ENCODE measurements at places on chromosomes 13 and 19.
A peak's percentile ranks its signal among the peaks of the same experiment; 100 is the strongest.

- DNase-seq: peak; percentile 98
These were observed 198.5 kb downstream of the KATNAL1 start for GRCh38 chr13:30108913-30109237.

DNA sequence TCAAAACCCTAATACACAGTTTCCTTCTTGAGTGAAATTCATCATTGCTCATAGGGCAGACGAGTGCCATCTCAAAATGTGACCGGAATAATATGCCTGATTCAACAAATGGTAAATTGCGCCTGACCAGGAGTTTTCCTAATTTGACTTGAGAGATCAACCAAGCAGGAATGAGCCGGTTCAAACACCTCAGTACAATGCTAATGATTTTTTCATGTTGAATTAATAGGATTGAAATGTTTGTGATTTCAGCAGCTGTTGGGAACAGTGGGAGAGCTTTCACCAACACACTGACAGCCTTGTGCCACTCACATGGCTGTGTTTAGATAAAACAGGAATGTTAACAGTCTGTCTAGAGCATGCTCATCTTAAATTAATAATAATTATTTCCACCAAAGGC, 484.8 kb downstream of the PCDH9 start:
- DNase-seq: no peak

DNA sequence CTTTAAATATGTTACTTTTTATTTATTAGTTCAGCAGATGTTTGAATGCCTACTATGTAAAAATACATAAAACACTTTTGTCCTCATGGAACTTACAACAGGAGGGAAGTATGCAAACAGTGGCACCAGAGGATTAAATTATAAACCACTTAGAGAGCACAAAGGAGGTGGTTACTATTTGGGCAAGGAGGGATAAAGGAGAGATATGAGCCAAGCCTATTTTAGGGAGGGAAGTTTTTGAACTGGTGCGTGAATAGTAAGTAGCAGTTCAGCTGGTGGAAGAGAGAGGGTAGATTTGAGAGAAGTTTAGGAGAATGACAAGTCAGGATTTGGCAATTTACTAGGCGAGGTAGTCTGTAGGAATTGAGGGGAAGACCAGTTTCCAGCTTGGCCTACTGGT, 8.6 kb downstream of the AKAP11 start:
- DNase-seq: no peak

- no peak for DNase-seq
These were observed 154.3 kb upstream of the VSTM2B start for GRCh38 chr19:29371251-29372090.

DNA sequence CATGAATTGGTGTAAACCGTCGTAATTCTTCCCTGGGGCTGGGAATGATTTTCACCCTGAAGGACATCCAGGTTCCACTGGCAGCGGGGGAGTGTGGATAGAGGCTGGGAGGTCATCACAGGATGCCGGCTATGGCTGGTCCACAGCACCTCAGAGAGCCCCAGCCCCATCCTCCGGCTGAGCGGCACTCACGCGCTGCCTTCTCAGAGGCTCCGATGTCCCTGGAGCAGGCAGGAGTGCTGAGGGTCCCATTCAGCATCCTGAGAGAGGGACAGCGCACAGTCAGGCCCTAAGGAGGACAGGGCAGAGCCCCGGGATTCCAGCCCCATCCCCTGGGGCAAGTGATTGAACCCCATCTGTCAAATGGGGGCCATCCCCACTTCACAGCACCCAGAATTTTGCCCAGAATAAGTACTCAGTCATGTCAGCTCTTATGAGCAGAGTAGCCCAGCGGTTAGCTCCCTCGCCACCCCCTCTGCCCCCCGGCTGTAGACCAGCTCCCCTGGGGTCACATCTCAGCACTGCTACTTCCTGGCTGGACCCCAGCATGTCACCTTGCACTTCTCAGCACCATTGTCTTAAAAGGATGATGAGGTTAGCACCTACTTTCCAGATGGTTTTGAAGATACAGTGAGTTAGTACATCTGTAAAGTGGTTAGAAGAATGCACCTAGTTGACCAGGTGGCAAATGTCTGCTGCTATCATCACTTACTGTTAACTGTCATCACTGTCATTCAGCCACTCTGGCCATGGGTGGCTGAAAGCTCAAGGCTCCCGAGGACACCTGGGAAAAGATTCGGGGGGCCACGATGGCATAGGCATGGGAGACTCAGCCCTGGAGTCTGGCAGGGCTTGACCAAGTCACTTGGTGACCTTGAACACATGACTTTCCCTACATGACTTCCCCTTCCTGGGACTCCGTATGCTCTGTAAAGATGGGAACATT, 11.9 kb downstream of the GRAMD1A start:
- DNase-seq: no peak

DNA sequence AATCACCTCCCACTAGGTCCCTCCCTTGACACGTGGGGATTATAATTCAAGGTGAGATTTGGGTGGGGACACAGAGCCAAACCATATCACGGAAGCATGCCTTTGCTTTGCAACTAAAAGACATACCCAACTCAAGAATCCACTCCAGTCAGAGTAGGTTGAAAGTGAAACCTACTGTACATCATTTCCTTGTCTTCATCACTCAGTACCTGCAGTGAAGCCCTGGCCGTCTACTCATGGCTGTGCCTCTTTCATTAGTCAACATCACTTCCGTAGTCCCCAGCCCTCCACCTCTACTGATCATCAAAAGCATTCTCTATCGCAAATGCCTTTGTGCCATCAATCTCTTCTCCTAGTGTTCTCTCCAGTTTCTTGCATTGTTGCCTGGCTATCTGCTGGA, 343.1 kb upstream of the ARGLU1 start:
- DNase-seq: no peak

DNA sequence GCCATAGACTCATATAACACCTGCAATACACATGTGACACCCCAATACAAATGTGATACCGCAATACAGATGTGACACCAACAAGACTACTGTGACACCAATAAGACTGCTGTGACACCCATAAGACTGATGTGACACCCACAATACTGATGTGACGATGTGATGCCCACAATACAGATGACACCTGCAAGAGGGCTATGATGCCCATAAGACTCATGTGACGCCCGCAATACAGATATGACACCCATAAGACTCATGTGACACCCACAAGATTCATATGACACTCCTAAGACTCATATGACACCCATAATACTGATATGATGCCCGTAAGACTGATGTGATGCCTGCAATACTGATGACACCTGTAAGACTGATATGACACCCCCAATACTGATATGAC, 113.0 kb downstream of the MRPL57 start:
- DNase-seq: no peak

DNA sequence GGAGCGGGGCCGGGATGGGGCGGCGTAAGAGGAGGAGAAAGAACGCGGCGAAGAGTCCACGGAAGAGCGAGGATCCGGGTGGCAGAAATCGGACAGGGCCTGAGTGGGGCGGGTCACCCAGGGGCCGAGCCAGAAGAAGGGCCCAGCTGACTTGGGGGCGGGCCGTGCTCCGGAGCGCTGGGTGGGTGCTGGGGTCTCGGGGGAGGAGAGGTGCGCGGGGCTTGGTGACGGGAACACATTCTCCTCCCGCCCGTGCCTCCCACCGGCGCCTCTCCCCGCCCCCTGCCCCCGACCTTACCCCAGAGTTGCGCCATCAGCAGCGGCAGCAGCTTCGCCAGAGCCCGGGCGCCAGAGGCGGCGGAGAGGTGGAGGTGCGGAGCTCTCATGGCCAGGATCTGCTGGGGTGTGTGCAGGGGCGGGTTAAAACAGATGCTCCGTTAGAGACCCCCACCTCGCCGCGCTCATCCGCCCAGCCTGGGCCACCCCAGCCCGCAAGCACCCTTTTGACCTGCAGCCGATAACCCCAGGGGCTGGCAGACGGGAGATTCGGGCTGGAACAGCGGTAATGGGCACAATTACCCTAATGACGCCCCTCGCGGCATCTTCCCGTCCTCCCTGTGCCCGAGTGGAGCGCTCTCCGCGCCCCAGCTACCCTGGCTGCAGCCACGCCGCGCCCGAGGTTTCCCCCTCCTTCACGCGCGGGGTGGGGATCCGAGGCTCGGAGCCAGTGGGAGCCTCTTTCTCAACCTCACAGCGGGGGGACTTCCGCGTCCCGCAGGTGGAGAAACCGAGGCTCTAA, 565 bp downstream of the KLK10 start:
- no peak for DNase-seq

GRCh38 chr19:48746738-48747575, at the start of gene IZUMO1:
Gene IZUMO1, minus strand, starts transcription at chr19:48746909. Its CDS starts 1,050 bp downstream, at chr19:48745859.
- DNase-seq: no peak

DNA sequence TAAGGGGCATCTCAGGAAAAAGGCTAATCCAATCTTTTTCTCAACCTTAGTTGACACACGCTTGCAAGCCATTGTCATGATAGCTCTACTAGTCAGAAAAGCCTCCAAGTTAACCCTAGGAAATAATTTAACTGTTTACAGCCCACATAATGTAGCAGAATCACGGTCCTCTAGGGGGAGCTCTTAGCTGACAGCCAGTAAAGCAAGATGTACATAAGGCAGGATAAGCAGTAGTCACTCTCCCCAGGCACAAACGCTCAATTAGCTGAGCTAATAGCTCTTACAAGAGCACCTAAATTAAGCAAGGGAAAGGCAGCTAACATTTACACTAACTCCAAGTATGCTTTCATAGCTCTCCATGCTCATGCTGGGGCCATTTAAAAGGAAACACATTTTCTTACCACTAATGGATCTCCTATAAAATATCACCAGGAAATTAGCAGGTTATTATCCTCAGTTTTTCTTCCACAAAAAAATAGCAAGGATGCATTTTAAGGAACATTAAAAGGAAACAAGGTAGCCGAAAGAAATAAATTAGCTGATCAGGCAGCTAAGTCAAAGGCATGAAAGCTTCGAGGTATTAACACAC, 33.7 kb upstream of the ZSCAN5A start:
- no peak for DNase-seq

GRCh38 chr13:20035130-20035529, 76.6 kb downstream of the ZMYM2 start:
- DNase-seq: no peak

- no peak for DNase-seq
These were observed 268.7 kb downstream of the NHLRC3 start for GRCh38 chr13:39306639-39307589.

DNA sequence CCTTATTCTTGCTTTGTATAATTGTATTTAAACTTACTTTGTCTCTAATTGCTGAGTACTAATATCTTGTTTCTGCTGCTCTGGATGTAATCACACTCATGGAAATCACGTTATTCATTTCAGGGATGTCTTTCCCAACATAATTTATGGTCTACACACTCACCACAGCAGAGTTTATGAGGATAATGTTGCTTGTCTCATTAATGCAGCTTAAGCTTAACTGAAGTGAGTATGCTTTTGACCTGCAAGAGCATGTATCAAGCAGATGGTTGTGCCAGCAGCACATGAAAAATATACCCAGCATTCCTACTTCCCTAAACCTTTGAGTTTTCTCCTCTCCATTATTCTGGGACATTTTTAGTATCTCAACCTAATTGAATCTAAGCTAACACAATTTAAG, 1080.9 kb downstream of the SLITRK5 start:
- no peak for DNase-seq

All from epithelial cell of prostate (primary cell).